ENCODE measurements at places on chromosomes 6 and 20.

- DNase-seq = no peak
Observed at GRCh38 chr20:59484228-59484627, 120.1 kb upstream of the PHACTR3 start.

- no peak for DNase-seq
Observed at GRCh38 chr6:151681433-151682059, 125.9 kb upstream of the ESR1 start.

DNA sequence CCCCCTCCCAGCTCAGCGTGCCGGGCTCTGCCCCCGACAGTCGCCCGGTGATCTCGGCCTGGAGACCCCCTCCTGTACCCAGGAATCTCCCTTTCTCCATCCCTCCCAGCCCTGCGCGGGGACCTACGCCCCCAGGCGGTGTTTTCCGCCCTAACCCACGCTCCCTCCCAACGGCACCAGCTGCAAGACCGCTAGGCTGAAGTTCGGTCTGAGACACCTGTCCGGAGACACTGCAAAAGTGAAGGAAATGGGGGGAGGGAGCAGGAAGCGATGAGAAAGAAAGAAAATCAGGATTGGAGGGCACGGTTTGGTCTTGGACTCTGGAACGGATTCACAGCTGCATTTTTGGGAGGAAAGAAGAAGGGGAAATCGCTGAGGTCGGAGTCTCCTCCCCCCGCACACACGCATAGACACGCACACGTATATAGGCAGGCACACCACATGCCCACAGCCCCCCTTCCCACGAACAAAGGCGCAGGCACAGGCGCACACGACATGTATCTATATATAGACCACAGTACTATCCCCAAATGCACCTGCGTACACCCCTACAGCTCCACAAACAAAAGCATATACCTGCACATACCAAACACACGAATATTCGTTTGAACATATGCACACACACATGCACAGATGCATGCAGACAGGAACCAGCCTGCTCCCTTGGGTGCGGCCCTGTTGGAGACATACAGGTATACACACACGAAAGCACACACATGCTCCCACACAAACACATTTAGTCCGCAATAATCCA, 1.0 kb downstream of the SLC32A1 start:
- DNase-seq = no peak

- no peak for DNase-seq
Observed at GRCh38 chr20:43392561-43392960, 65.1 kb upstream of the SRSF6 start.

DNA sequence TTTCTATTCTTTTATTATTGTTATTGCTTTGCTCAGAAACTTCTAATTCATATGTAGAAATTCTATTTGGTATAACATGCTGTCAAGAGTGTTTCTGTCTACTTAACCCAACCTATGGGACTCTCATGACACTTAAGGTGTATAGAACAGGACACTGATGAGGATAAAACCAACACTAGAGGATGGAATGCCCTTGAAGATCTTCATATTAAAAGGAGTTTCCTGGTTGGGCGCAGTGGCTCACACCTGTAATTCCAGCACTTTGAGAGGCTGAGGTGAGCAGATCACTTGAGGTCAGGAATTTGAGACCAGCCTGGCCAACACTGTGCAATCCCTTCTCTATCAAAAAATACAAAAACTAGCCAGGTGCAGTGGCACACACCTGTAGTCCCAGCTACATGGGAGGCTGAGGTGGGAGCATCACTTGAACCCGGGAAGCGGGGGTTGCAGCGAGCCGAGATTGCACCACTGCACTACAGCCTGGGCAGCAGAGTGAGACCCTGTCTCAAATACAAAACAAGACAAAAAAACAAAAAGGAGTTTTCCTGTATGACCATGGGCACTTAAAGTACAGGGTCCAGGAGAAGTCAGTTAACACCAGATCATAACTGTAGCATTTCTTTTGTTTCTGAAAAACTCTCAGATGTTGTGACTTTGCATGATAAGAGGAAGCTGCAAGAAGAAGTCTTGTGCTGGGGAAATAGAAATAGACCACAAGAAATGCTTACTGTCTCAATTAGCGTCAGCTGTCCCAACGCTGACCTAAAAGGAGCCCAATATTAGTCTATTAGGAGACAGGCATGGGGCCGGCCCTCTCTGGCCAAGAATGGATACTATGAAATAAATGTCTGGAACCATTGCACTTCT, 38.9 kb upstream of the CD2AP start:
- no peak for DNase-seq

GRCh38 chr6:107209406-107210305, 94.3 kb upstream of the BEND3 start:
- DNase-seq = no peak

DNA sequence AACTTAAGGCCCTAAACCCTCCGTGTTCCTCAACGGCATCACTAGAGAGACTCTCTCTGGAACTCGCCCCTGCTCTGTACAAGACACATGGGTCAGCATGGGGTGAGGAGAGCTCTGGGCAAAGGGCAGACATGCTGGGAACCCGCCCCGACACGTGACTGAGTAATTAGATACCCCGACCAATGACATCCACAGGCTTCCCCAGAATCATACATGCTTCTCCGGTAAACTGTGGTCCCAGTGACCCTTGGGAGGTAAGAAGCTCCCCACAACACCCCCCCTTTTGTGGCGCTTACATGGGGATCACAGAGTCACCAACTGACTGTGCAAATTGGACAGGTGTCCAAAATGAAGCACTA, 31.7 kb upstream of the RPS6KA2 start:
- no peak for DNase-seq

GRCh38 chr20:24683676-24684075, 214.2 kb downstream of the SYNDIG1 start:
- DNase-seq = no peak

- DNase-seq = no peak
Observed at GRCh38 chr20:41664584-41664983, 46.4 kb upstream of the CHD6 start.

- no peak for DNase-seq
Observed at GRCh38 chr20:52948491-52948890, 23.7 kb upstream of the TSHZ2 start.

- no peak for DNase-seq
Observed at GRCh38 chr20:52389606-52390005, 198.0 kb upstream of the ZFP64 start.

GRCh38 chr20:4069751-4070150, 54.4 kb upstream of the RNF24 start:
- DNase-seq = no peak

- no peak for DNase-seq
Observed at GRCh38 chr6:165685302-165685701, 22.3 kb upstream of the PDE10A start.

- DNase-seq = no peak
Observed at GRCh38 chr6:129759796-129760605, 50.0 kb upstream of the ARHGAP18 start.

- no peak for DNase-seq
Observed at GRCh38 chr20:25025986-25026605, 31.8 kb downstream of the ACSS1 start.

- DNase-seq = no peak
Observed at GRCh38 chr6:148166339-148166968, 176.2 kb upstream of the SASH1 start.

DNA sequence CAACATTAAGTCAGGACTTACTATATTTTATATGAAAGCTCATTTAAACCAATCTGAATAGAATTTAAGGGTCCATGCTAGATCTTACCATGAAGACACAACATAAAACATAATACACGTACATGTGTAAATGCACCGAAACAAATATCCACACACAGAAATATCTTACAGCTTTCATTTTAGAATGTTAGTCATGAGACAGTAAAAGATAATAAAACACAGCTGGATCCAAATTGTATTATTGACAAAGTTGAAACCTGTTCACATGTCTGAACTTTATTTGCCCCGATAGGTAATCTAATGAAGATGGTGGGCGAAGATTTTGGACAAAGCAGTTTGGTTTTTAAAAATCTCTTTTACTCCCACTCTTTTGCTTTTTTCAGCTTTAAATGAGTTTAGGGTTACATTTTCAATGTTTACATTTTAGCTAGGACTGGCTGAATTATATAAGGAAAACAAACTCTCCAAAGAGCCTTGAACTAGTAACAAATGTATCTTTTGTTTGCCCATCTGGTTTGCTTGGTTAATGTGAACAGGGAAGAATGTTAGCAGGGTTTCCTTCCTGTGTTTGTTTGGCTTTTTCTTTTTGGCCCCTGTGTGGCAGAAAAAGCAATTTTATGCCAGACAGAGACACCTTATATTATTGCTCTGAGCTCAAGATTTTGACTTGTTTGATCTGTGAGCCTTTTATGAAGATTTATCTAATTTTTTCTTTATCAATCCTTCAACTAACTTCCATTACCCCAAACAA, 5.1 kb upstream of the TMEM181 start:
- DNase-seq = no peak

- DNase-seq = no peak
Observed at GRCh38 chr6:73929405-73929804, 233.4 kb downstream of the CD109 start.

DNA sequence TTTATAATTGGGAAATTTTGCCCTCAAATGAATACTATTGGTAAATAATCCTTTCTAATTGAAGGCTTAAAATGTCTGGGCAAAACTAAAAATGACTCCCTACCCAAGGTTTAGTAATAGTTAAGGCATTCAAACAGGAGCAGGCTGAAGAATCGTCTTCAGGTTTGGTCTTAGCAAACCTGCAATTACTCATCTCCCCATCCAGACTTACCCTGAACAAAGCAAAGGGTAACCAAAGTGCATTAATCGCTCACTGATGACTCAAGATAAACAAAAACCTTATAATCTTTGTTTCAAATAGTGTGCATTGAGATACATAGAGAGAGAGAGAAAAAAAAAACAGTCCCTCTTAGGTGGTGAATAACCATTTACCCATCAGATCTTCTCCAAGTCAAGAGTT, 225.5 kb downstream of the BMP2 start:
- no peak for DNase-seq

- DNase-seq = no peak
Observed at GRCh38 chr6:166572370-166573261, 13.9 kb downstream of the RAMACL start.

GRCh38 chr20:14193885-14194284, 143.5 kb downstream of the FLRT3 start:
- DNase-seq = no peak

DNA sequence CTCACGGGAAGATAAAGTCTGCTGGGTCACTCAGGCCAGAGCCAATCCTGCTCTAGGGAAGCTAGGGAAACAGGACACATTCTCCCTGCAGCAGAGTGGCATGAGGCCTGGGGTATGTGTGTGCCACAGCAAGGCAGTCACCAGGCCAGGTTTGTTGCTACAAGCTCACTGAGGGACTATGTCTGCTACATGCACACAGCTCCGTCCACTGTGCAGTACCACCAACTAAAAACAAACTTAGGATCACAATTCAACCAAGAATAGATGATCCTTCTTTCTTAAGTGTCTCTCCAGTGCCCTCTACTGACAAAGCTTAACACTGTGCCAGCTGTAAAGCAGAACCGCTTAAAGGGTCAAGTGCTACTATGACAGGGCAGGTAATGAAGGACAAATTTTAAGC, 192.5 kb downstream of the PTPRK start:
- DNase-seq = no peak

DNA sequence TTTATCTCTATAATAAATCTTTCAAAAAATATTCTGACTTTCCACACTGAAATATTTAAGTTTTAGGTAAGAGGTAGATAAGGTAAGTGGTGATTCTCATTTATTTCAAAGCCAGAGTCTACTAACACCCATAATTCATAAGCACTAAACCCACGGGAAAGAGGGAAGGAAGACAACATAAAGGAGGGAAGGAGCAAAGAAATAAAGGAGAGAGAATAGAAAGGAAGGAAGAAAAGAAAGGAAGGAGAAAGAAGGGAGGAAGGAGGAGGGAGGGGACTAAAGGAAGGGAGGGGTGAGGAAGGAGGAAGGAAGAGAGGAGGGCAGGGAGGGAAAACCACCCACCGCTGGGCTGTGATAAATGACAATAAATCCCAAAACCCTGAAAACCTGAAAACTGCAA, 25.2 kb downstream of the MAP3K5 start:
- no peak for DNase-seq

GRCh38 chr20:17012546-17013226, 214.2 kb upstream of the PCSK2 start:
- DNase-seq = no peak

GRCh38 chr20:19916531-19917485, 100.4 kb upstream of the NAA20 start:
- no peak for DNase-seq

DNA sequence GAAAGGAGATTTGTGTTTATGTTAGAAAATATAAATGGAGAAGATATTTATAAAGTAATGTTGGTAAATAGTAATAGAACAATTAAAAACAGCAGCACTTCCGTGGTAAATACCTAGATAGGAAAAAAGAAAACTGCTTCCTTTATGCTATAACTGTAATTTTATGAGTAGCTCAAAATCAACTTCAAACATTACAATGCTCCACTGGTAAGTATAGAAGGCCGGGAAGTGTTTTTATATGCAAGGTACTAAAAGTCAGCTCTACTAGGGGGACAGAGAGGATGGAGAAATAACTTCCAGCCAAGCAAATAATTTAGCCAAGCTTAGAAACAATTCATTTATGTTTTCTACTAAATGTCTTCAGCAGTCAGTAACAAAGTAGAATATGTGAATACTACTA, 56.7 kb downstream of the ARHGAP18 start:
- no peak for DNase-seq

- DNase-seq = no peak
Observed at GRCh38 chr6:19851241-19852089, 14.3 kb downstream of the ID4 start.

- DNase-seq = no peak
Observed at GRCh38 chr20:8545212-8545611, 413.1 kb downstream of the PLCB1 start.

DNA sequence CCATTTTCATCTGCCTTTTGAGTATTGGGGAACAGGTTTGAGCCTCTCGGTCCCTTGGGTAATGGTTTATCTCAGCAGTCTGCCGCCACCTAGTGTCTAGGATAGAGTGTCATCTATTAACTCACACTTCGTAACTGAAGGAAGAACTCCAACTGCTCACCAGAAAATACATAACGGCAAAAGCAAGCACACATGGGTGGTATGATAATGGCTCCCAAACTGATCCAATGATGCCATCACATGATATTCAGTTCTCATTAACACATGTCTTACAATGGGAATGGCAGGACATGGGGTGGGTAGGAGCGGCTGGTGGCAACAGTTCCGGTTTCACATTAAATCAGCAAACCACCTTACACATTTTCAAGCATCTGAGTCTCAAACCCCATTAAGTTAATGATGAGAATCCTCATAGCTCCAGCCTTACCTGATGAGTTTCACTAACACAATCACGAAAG, 110.7 kb upstream of the PHACTR1 start:
- peak; percentile 9 for DNase-seq

DNA sequence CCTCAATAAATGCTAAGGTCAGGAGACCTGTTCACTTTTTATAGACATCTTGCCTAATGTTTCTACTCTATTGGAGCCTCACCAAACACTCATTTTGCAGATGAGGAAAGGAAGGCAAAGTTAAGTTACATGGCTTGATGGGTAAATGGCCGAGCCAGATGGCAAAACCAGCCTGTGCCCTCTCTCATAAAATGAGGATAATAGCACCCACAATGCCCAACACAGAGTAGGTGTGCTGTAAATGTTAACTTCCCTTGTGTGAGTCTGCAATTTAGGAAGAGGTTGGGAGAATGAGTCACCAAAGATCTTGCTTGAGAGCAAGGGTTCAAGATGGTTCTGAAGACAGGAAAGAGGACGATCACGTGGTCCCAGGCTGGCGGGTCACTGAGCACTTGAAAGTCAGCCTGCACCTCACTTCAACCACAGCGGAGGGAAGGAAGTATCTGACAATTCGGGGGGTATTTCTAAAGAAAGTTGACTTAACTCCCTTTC, 3.3 kb downstream of the KCNK5 start:
- DNase-seq = no peak
